ENCODE measurements at places on chromosomes 1 and 21.

DNA sequence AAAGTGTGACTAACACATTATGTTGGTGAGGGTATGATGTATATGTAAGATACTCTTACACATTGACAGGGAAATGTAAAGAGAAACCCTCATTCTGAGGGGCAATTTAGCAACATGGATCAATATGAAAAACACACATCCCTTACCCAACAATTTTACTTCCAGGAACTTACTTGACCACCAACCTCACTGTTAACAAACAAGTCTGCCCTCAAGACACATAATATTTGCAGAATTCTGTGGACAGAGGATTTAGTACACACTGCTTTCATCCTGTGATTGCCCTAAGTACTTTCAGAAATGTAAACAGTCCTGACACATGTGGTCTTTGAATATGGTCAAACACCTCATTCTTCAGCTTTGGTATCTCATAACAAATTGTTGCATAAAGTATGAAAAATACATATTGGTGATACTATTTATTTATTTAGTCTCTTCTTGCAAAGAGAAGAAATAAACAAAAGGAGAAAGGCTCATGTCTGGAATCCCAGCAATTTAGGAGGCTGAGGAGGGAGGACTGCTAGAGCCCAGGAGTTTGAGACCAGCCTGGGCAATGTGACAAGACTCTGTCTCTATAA, 6.9 kb downstream of the USP48 start:
- peak; percentile 41 for DNase-seq

DNA sequence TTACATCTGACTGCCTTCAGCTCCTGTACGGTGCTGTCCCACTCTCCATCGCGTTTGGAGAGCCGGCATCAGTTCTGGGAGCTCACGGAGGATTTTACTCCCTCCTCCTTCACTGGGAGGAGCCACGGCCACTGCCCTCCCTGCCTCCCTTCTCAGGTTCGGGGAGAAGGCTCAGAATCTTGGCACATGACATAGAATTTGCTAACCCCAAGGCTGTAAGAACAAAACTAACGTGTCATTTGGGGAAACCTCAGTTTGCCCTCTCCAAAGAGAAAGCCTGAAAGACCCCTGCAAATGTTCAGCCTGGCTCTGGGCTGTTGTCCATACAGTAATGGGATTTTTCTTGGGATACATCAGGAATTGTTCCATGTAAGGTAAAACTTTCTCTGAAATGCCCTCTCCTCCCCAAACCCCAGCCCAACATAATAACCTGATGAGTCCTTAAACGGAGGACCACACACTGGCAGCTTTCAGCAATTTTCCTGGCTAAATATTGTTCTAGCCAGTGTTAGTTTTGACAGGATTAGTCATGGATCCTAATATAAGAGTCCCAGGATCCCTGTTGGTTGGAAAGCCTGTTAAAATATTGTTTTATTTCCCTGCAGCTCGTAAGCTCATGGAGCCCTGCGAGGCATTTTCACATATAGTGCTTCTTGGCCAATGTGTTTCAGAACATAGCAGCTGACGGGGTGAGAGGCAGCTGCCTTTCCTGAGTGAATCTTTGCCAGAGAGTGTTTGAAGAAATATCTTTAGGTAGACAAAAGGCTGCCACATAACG, 98.8 kb downstream of the RHOU start:
- DNase-seq = no peak

GRCh38 chr1:12458571-12458970, 159.4 kb downstream of the DHRS3 start:
- peak; percentile 70 for DNase-seq

DNA sequence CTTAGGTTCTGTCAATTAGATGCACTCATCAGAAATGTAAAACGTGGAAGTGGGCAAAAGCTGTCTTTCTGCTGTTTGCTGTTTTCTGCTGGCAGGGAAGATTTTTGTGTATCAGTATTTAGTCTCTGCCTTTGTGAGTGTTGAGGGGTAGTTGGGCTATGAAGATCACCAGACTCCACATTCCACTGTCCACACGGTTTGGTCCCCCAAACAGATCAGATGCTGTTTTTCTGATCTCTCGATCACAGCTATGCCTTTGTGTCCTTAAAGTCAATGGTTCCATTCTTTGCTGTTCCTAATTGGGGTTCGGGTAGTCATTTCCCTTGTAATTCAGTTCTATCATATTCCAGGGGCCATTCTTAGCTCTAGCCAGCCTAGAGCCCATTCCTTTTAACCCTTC, 27.0 kb upstream of the NPL start:
- DNase-seq = no peak

- peak; percentile 44 for DNase-seq
Measured at GRCh38 chr1:43706598-43707189, 642 bp upstream of the ST3GAL3 start.

GRCh38 chr1:63611231-63611630, 18.0 kb downstream of the PGM1 start:
- DNase-seq = peak; percentile 21

- DNase-seq = peak; percentile 42
Measured at GRCh38 chr1:47436979-47437446, 831 bp upstream of the FOXD2 start.

DNA sequence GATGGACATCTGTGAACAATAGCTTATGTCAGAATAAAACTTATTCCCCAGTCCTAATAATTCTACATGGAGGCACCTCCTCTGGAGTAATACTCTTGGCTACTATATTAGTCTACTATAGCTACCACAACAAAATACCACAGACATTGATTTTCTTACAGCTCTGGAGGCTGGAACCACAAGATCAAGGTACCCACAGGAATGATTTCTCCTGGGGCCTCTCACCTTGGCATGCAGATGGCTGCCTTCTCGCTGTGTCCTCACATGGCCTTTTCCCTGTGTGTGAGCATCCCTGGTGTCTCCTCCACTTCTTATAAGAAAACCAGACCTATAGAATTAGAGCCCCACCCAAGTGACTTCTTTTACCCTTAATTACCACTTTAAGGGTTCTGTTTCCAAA, 244.3 kb downstream of the BARHL2 start:
- DNase-seq = no peak

GRCh38 chr1:180503280-180503862, 994 bp upstream of the ACBD6 start:
- DNase-seq = no peak

GRCh38 chr1:221829327-221830015, 87.6 kb upstream of the DUSP10 start:
- DNase-seq = peak; percentile 67

DNA sequence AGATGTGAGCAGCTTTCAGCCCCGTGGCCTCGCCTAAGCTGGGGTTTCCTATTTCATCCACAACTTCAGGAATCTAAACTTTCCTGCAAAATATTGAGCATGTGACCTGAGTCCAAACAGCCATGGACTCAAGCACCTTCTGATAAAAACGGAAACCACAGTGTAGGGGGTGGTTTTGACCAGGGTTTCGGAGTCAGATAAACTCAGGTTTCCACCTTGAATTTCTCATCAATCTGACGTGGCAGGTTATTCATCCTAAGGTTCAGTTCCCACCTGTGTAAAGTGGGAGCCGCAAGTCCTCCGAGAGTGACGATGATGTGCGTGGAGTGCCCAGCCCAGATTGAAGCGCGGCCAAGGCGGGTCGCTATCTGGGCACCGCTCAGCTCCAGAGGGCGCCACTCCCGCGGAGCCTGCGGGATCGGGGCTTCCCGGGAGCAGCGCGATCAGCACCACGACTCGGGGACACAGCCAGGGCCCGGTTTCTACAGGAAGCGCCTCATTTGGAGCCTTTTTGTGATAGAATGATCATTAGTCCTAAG, 871 bp upstream of the ETS2 start:
- DNase-seq = peak; percentile 78

DNA sequence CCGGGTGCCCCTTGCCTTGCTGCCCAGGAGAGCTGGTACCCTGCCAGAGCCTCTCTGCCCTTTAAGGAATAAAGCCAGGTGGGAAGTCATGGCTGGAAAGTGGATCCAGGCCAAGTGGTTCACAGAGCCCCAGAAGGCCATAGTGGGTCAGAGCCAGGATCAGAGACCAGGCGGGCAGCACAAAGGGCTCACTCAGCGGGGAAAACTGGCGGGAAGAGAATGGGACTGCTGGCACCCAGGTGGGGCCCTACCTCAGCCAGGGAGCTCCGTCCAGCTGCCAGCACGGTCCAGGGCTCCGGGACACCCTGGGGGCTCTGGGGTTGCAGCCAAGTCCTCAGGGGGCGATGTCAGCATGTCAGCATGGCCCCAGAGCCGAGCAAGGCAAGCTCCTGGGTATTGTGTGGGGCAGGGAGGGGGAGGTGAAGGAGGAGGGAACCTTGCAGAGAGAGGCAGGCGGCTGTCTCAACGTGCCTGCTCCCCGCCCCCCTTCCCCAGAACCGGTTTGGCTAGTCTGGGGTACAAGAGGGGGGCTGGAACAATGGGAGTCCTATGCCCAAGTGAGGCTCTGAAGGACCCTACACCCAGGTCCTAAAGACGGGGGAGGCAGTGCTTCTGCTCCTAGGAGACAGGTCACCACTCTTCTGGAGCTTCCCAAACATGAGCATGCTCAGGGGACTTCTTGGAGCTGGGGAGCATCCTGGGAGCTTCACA, at the start of gene ARHGEF19:
Gene ARHGEF19 (minus strand): TSS at position 402 of the 711 bp plus-strand sequence. CDS start 3,598 bp downstream, outside the sequence.
- no peak for DNase-seq

- no peak for DNase-seq
Measured at GRCh38 chr1:50335036-50335435, 88.2 kb downstream of the DMRTA2 start.

DNA sequence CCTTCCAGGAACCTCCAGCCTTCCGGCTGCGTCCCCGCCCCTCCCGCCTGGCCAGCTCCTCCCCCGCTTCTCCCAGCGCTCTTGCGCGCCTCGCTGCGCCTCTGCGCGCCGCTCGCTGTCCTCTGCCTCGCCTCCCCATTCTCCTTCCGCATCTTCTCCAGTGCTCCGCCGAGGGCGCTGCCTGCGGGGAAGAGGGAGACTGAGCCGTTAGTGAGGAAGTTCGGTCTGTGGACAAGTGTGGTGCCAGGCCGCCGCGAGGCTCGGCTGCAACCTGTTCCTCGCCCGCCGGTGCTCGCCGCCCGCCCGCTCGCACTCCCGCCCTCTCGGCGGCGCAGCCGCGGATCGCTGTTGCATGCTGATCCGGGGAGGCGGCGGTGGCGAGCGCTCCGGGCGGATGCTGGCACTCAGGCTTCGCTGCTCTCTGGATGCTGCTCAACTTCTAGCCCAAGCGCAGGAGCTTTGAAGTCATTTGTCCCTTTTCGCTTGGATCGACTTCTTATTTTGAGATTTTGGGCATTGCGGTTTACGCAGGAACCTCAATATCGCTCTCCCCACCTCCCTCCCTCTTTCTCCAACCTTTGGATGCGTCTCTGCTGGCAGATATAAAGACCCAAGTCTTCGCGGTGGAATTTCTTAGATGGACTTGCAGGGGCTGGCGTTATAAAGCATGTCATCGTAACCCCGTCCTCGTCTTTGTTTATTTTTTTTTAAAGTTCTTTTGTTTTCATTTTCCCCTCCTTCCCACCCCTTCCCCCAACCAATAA, 614 bp upstream of the CACNA1E start:
- peak; percentile 43 for DNase-seq

DNA sequence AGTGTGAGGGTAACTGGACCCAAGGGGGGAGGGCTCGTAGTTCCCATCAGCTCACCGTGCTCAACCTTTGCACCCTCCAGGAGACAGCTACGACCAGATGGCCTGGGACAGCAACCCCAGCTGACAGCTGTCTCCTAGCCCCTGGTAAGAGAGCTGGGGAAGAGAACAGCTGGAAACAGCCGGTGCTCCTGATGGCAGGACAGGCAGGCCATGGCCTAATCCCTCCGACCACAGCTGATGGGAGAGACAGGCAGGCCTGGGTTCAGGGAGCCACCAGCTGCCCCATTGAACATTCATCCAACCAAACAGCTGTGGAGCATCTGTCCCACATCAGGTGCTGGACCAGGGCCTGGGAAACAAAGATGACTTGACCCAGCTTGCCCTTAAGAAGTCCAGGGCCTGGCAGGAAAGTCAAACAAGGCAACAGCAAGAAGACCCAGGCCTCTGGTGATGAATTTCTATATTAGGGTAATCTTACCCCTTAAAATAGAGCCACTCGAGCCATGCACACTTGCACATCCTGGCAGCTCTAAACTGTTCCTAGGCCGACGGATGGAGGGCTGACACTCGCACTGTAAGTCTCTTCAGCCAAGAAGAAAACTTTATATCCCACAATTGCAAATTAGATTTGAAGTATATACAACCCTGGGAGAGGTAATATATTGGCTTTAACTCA, 12.2 kb downstream of the OLFML2B start:
- DNase-seq = peak; percentile 61

- no peak for DNase-seq
Measured at GRCh38 chr1:53279296-53280200, 41.2 kb upstream of the MAGOH start.

GRCh38 chr1:151846686-151847237, 6.8 kb downstream of the THEM5 start:
- DNase-seq = no peak

DNA sequence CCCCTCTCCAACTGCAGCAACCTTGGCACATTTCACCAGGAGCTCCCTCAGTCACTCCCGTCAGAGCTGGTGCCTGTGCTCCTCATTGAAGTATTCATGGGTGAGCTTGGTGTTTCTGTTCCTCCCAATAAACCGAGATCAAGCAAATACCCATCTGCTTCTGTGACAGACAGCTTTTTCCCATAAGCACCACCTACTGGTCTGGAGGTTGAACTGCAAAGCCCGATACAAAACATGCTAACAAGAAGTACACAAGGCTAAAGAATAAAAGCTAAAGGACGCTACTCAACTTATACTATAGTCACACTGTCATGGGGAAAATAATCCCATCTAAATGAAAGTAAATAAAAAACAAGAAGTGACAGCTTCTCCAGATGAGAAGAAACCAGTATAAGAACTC, 111.9 kb upstream of the C21orf91 start:
- no peak for DNase-seq

- no peak for DNase-seq
Measured at GRCh38 chr21:24693779-24694178, 913.5 kb downstream of the MRPL39 start.

- no peak for DNase-seq
Measured at GRCh38 chr1:156492591-156493080, 7.9 kb downstream of the MEF2D start.

DNA sequence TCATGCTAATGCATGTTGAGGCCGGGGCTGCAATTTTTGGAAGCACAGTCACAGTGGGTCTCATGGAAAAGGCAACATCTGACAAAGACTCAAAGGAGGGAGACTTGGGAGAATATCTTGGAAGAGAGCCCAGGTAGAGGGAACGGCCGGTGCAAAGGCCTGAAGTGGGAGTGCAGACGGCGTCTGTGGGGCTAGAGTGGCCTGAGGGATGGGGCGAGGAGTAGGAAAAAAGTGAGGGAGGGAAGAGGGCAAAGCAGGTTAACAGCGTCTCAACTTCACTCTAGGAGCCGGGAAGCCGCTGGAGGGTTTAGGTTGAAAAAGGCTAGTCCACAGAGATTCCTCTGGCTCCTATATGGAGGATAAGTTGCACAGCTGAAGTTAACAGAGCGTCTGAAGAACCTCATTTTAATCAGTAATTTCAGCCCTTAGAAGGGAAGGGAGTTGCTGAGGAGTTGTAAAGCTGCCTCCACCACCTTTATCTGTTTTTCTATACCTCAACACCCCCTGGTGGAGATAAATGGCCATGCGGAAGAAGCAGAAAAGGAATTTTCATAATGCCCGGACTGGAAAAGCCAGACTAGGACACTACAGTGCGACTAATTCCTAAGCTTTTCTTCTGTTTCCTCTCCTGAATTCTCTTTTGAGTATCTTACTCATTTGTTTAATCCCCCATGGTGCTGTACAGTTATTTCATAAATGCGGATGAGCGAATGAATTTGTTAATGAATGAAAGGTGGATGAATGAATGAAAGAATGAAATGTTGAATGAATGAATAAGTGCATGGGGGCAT, 78.7 kb upstream of the ZNF281 start:
- DNase-seq = peak; percentile 35

All from MG63 (cell line).